ENCODE measurements at places on chromosomes 1 and 21. TPM values are rescaled to one million over a fixed set of nuclear protein-coding genes. Genes with fewer than 3 reads are reported as not detected.

- DNase-seq = no peak
Observed at GRCh38 chr1:104466068-104466467, 716.4 kb downstream of the AMY1C start.

DNA sequence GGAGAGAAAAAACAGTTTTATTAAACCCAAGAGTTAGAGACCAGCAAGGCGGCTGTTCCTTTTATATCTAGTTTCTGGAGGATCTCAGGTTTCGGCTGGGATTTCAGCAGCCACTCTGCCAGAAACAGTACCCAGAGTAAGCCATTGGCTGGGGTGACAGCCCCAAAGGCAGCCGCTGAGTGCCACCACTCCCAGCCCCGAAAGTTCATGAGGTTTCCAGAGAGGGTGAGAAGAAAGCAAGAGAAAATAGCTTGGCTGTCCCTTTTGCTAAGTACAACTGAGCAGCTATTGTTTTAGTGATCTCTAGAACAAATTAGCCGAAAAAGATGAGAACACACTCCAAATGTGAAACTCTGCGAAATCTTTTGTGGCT is 1.2 kb downstream of the SH3BGR start:
- no peak for DNase-seq

The CD247 gene
- total RNA-seq = 3.7 TPM

- DNase-seq = no peak
Observed at GRCh38 chr1:62111084-62111483, 83.6 kb upstream of the L1TD1 start.

DNA sequence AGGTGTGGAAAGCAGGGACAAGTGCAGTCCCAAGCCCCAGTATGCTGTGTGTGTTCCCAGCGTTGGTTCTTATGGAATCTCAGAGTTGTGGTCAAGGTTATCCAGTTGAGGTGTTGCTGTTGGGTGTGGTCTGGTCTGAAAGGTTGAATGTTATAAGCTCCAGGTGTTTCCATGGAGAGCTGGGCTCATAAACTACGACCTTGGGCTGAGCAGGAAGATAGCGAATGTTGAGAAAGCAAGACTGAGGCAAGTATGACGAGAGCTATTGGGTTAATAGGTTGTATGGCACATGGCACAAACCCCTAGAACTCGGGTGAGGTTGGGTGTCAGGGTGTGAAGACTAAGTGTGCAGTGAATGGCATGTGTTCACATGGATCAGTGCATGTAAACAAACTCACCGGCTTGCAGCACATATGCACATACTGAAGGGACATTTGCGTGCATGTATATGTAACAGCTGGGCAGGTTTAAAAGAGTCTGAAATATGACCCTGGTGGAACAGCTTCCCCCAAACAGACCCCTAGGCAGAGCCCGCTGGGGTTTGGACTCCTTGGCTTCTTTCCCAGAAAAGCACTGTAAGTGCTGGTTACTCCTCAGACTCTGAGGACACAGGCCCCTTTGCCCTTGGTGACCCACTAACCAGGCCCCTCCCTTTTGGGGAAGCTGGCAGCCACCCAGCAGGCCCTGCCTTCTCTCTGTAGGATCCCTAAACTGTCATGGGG is 117.5 kb downstream of the NAV1 start:
- no peak for DNase-seq

- no peak for DNase-seq
Observed at GRCh38 chr21:34704119-34704518, 35.3 kb downstream of the CLIC6 start.

DNA sequence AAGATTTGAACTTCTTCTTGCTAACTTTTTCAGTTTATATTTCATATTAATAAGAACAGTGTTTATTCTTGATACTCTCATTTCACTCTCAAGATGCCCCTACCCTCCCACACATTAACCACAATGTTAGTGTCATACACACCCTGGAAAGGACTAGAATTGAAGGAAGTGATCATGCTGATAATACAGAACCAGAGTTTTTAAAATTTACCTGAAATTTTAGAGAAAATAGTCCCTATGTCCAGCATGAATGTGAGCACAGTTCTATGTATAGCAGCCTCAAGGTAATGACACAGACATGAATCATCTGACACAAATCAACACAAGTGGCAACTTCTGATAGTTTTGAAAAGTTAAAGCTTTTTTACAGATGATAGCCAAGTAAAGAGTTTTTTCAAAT is 26.0 kb downstream of the RGS1 start:
- DNase-seq = no peak

DNA sequence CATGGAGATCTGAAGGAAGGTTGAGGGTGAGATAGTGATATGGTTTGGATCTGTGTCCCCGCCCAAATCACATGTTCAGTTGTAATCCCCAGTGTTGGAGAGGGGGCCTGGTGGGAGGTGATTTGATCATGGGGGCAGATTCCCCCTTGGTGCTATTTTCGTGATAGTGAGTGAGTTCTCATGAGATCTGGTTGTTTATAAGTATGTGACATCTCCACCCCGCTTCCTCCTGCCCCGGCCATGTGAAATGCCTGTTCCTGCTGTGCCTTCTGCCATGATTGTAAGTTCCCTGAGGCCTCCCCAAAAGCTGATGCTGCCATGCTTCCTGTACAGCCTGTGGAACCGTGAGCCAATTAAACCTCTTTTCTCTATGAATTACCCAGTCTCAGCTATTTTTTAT is 451.9 kb upstream of the VAMP3 start:
- no peak for DNase-seq

DNA sequence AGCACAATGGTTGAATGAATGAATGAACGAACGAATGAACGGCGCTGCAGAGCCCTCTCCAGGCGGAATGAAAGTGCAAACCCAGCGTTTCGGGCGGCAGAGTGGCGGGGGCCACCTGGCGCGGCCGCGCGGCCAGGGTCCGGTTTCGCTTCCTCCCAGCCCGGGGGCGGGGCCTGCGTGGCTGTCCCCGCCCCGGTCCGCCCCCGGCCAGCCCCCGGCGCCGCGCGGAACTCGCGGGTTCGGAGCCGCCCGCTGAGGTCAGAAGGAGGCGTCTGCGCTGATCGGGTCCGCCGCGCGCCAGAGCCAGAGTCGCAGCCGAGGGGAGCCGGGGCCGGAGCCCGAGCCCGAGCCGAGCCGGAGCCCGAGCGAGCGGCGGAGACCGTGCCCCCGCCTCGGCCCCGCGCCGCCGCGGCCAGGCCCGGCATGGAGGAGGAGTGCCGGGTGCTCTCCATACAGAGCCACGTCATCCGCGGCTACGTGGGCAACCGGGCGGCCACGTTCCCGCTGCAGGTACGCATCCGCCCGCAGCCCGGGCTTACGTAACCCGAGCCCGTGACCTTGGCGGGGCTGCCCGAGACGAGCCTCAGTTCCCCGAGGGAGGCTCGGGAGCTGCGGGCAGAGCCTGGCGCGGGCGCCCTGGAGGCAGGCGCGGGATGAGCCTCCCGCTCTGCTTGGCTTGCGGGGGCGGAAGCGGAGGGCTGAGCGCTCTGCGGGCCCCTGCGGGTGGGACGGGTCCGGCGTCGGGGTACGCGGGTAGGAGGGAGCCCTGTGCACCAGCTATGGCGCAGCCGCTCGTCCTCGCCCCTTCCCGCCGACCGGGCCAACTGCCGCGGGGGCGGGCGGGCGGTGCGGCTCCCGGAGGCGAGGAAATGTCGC is at the start of gene PDXK:
PDXK (plus strand) TSS at position 258 of the 876 bp plus-strand sequence; CDS start at position 424, 166 bp downstream.
- DNase-seq = no peak

Measured in ascending aorta (tissue), 2 donors.